ENCODE measurements at places on chromosomes 3 and 15.

GRCh38 chr3:15646851-15647511 lies 45.4 kb downstream of the BTD start:
- no peak for DNase-seq

DNA sequence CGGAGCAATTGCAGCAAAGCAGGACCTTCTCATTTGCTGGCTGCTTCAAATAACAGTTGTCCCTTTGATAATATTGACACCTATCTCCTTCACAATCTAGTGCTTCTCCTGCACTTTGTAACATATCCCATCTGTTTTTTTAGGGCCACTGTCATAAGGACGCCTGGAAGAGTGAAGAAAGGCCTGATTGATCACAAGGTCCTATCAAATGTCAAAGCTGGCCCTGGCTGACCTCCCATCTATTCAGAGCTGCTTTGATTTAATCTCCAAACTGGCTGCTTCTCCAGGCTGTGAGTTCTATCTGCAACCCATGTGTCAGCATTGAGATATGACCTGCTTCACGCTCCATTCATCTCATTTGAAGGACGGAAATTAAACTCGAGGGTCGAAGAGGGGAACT lies 601.2 kb upstream of the KCNMB2 start:
- no peak for DNase-seq

DNA sequence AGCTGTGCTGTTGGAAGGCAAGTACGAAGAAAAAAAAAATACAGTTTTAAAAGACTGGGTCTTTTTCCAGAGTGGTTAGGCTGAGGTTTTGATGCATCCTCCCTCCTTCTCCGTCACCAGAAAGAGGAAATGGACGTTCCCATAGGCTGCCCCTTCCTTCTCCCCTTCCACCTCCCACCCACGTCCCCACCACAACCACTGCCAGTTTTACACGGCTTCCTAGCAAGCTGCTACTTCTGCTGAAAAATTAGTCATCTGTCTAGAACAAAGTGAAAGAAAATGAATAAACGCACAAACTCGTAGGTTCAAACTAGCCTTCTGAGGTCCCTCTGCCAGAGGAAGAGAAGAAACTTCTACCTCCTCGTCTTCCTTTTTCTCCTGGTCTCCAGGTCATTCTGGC lies 71.6 kb upstream of the RPL35A start:
- no peak for DNase-seq

- DNase-seq = no peak
Measured at GRCh38 chr3:125035217-125035616, 20.6 kb downstream of the HEG1 start.

- DNase-seq = no peak
Measured at GRCh38 chr15:99057020-99057419, 47.9 kb upstream of the SYNM start.

All from NCI-H345 (cell line).